ENCODE measurements at places on chromosomes 7 and 10. TPM values are rescaled to one million over a fixed set of nuclear protein-coding genes. Genes with fewer than 3 reads are reported as not detected.

Gene MEIG1
- not detected for total RNA-seq

Gene CUZD1
- 0.64 TPM for total RNA-seq

Gene STEAP2
- total RNA-seq: 2.7 TPM

Gene PGAM2
- 1.3 TPM for total RNA-seq

Gene TEX47
- not detected for total RNA-seq

Gene CFAP46
- total RNA-seq: not detected

Gene SPDYE1
- total RNA-seq: not detected

Gene CYP3A4
- total RNA-seq: under 0.01 TPM

Gene CALML3
- 2.7 TPM for total RNA-seq

Gene RAB11FIP2
- 8.0 TPM for total RNA-seq

Gene ITPRID1
- total RNA-seq: not detected

Gene DENND2A
- 2.2 TPM for total RNA-seq

Gene GNAI1
- 100.0 TPM for total RNA-seq

Gene MYO1G
- total RNA-seq: under 0.01 TPM

Gene SLC29A3
- total RNA-seq: 1.2 TPM

Gene PRR15
- 1.3 TPM for total RNA-seq

Gene ESYT2
- total RNA-seq: 111 TPM

Gene AKR1D1
- total RNA-seq: not detected

Gene TRUB1
- total RNA-seq: 34.5 TPM

Gene CYP2W1
- total RNA-seq: not detected

Gene HOXA5
- 0.43 TPM for total RNA-seq

Gene DPP6
- not detected for total RNA-seq

Gene ANKRD2
- 9.9 TPM for total RNA-seq

Gene TSPAN15
- 20.5 TPM for total RNA-seq

Gene CLDN3
- total RNA-seq: not detected

Gene CPED1
- total RNA-seq: 0.96 TPM

Gene EFCAB10
- total RNA-seq: 0.64 TPM

Gene THSD7A
- 0.48 TPM for total RNA-seq

Gene INMT
- total RNA-seq: not detected

Gene TMEM236
- not detected for total RNA-seq

Gene MRM2
- total RNA-seq: 17.3 TPM

Gene WEE2
- total RNA-seq: not detected

Gene PTN
- 0.24 TPM for total RNA-seq

Gene GPR26
- not detected for total RNA-seq

Gene SH2D4B
- under 0.01 TPM for total RNA-seq

Gene SKIDA1
- total RNA-seq: under 0.01 TPM

Gene PBLD
- total RNA-seq: 1.1 TPM

Gene UROS
- total RNA-seq: 26.6 TPM

Gene SPDYE6
- total RNA-seq: not detected

Gene GTF2IRD1
- 23.7 TPM for total RNA-seq

Gene CHST15
- total RNA-seq: 17.3 TPM

Gene NOS3
- total RNA-seq: 0.64 TPM

Gene ANXA7
- 109 TPM for total RNA-seq

Gene LRIT1
- total RNA-seq: not detected

Gene MYH16
- total RNA-seq: under 0.01 TPM

Gene PSD
- total RNA-seq: 0.43 TPM

Data from tracheal epithelial cell (primary cell).